SK-N-SH (cell line): ENCODE measurements at places on chromosomes 4 and X. TPM values are rescaled to one million over a fixed set of nuclear protein-coding genes. Genes with fewer than 3 reads are reported as not detected.

HUWE1 gene
- polyA plus RNA-seq, result 39.1 and 43.4 TPM in 2 replicates

IBSP gene
- not detected in 2 replicates for polyA plus RNA-seq

FAM236C gene
- not detected in 2 replicates for polyA plus RNA-seq

RAB33A gene
- polyA plus RNA-seq, result 1.2 and 2.0 TPM in 2 replicates

EDNRA gene
- polyA plus RNA-seq, result 1.2 and 2.0 TPM in 2 replicates

ACE2 gene
- polyA plus RNA-seq, result not detected in 2 replicates

SMIM10L2A gene
- polyA plus RNA-seq, result 0.08 and 0.15 TPM in 2 replicates

GAGE12J gene
- not detected in 2 replicates for polyA plus RNA-seq

ESX1 gene
- polyA plus RNA-seq, result not detected in 2 replicates

SLC6A14 gene
- polyA plus RNA-seq, result not detected in 2 replicates

ASMT gene
- polyA plus RNA-seq, result 0.26 TPM in 1 of 2 replicates, not detected in the other

HOPX gene
- 0.05 and 0.08 TPM in 2 replicates for polyA plus RNA-seq

DNA sequence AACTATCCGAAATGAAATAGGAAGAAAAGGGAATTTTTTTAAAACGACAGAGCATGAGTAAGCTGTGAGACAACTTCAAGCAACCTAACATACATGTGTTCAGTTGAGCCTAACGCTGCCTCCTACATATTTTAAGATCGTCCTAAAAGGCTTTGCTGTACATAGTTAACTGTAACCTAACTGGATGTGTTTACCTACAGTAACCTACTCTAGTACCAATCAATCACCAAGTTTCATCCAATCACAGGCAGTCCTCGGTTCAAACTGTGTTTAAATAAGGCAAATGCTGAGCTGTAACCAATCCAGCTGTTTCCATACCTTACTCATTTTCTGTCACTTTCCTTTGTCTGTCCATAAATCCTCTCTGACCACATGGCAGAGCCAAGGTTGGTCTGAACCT is 17.1 kb downstream of the RCHY1 start:
- H3K27me3 ChIP-seq, result no peaks in the 10 kb centered on the region
- no peak for DNase-seq
- peaks cover 29% of the 10 kb centered on the region for H3K36me3 ChIP-seq

GRCh38 chr4:15784959-15785634 is 7.0 kb downstream of the CD38 start:
- H3K4me1 ChIP-seq, result no peaks in the 10 kb centered on the region
- no peaks in the 10 kb centered on the region; the same call in 1 of the 2 replicates for H3K27me3 ChIP-seq
- H3K4me3 ChIP-seq, result no peak overlapping the region
- H3K27ac ChIP-seq, result no peak overlapping the region
- no peaks in the 10 kb centered on the region for H3K36me3 ChIP-seq
- no peak for DNase-seq

GRCh38 chr4:8524595-8525382 is 55.4 kb upstream of the GPR78 start:
- no peak overlapping the region for H3K4me3 ChIP-seq
- no peaks in the 10 kb centered on the region for H3K27me3 ChIP-seq
- no peak overlapping the region for H3K27ac ChIP-seq

- no peaks in the 10 kb centered on the region for H3K27me3 ChIP-seq
- H3K36me3 ChIP-seq, result no peaks in the 10 kb centered on the region
- DNase-seq, result no peak
- peaks cover 9% of the 10 kb centered on the region for H3K4me1 ChIP-seq
Measured at GRCh38 chrX:2351999-2352995, 148.5 kb downstream of the DHRSX start.

DNA sequence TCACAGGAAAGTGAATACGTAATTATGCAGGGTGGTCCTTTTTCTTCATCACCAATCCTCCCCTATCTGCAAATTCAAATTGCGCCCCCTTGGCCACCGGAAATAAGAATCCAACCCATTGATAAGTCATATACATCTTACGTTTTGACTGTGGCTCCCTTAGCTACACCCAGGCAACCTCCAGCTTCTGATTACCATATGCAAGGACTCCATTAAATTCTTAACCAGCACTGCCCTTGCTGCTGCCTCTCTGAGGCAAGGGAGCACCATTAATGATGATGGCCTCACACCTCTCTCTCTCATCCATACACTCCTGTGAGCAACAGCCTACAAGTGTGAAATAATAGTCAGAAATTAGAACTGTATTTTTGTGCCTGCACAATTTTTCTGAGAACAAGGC is 106.0 kb upstream of the NOCT start:
- H3K4me3 ChIP-seq, result no peak overlapping the region
- no peak for DNase-seq
- H3K27me3 ChIP-seq, result no peaks in the 10 kb centered on the region
- peak overlapping the region; percentile 99 for H3K27ac ChIP-seq

DNA sequence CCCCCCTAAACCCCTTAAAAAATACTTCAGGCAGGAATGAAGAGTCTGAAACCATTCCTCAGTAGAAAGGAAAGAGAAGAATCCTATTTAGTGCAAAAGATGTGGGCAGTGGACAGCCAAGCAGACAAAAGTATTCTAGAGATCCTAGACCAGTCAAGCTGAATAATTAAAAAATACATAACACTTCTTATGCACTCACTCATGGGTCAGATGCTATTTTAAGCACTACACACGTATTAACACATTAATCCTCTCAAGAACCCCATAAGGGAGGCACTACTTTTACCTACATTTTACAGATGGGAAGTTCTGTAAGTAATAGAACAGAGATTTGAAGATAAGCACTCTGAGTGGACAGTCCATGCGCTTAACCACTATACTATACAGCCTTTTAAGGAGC is 5.9 kb downstream of the TAB3 start:
- peaks cover 4% of the 10 kb centered on the region; the same call in 1 of the 2 replicates for H3K4me1 ChIP-seq
- no peaks in the 10 kb centered on the region for H3K27me3 ChIP-seq
- DNase-seq, result no peak
- H3K4me3 ChIP-seq, result no peak overlapping the region

GRCh38 chr4:106607558-106607957 is 239.0 kb upstream of the GIMD1 start:
- peak overlapping the region; percentile 56; the same call in 1 of the 2 replicates for H3K27ac ChIP-seq
- peak; percentile 14 for DNase-seq
- H3K4me1 ChIP-seq, result no peaks in the 10 kb centered on the region; the same call in 1 of the 2 replicates
- no peaks in the 10 kb centered on the region for H3K36me3 ChIP-seq

DNA sequence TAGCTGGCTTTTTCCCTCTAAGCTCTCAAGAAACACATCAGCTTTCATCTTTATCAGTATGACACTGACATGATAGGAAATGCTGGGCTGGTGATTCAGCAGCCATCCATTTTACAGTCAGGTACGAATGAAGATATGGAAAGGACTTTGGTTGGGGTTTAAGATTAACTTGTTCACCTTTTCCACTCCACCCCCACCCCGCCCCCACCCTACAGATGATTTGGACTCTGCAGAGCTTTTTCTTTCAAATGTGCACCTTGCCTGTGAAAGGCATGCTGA is 132.6 kb downstream of the AKAP4 start:
- no peak for DNase-seq
- H3K27ac ChIP-seq, result peak overlapping the region; percentile 62; the same call in 1 of the 2 replicates
- H3K4me3 ChIP-seq, result no peak overlapping the region
- no peaks in the 10 kb centered on the region for H3K27me3 ChIP-seq
- no peaks in the 10 kb centered on the region for H3K36me3 ChIP-seq

GRCh38 chrX:13692771-13693231 is 3.9 kb downstream of the RAB9A start:
- no peaks in the 10 kb centered on the region for H3K36me3 ChIP-seq
- H3K27me3 ChIP-seq, result no peaks in the 10 kb centered on the region
- H3K27ac ChIP-seq, result no peak overlapping the region
- no peak for DNase-seq
- H3K4me3 ChIP-seq, result no peak overlapping the region

DNA sequence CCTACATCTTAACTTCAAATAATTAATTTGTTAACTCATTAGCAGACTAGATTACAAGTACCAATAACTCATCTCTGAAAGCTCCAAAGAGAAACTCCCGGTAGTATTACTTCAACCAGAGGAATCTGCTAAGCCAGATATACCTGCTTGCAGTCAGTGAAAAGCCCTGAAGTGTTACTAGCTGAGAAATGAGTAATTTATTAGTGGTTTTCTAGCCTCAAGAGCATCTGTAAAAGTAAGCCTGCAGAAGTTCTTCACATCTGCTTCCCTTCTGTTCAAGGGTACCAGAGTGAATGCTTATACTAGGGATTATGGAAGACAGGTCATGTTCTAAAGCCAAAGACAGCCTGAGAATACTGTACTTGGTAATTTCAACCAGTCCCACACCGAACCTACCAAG is 34.7 kb downstream of the IRS4 start:
- H3K4me3 ChIP-seq, result no peak overlapping the region
- no peaks in the 10 kb centered on the region for H3K36me3 ChIP-seq
- 0 out of 2 replicates have a peak, but pooled peaks cover 5% of the 10 kb centered on the region for H3K27me3 ChIP-seq
- DNase-seq, result no peak
- H3K4me1 ChIP-seq, result no peaks in the 10 kb centered on the region

DNA sequence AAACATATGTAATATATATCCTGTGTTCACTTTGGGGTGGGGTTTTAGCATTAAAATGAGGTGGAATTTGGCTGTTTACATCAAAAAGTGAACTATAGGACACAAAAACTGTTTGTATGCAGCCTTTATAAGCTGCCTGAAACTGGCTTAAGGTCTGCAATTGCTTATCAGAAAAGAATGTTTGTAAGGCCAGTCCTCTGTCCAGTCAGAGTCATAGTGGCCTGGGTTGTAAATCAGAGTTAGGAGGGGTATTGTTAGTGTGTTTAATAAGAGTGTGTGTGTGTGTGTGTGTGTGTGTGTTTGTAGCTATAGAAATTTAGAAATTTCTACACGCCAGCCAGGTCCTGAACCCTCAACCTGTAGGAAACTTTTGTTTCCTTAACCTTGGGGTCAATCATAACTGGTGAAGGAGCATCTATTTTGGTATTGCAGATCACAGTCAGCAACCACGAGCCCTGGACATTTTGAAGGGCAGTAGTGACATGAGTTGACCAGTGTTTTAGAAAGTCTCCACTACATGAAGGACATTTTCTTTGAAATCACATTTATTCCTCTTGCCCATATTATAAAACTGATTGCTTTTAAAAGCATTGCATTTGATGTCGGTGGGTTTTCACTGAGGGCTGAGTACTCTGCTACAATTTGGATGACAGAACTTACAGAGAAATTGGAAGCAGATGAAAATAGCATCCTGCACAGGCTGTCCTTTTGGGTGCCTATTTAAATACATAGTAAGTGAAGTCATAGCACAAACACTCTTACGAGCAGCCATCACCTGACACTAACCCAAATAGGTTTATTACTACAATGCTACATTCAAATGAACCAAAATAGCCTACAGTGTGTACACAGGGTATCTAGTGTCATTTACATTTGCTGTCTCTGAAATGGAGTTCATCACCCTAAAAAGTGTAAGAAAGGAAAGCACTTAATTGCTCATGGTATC is 11.2 kb upstream of the TMEM154 start:
- no peaks in the 10 kb centered on the region for H3K27me3 ChIP-seq
- DNase-seq, result no peak
- no peak overlapping the region for H3K27ac ChIP-seq
- no peak overlapping the region for H3K4me3 ChIP-seq
- H3K36me3 ChIP-seq, result no peaks in the 10 kb centered on the region
- peaks cover 4% of the 10 kb centered on the region for H3K4me1 ChIP-seq

DNA sequence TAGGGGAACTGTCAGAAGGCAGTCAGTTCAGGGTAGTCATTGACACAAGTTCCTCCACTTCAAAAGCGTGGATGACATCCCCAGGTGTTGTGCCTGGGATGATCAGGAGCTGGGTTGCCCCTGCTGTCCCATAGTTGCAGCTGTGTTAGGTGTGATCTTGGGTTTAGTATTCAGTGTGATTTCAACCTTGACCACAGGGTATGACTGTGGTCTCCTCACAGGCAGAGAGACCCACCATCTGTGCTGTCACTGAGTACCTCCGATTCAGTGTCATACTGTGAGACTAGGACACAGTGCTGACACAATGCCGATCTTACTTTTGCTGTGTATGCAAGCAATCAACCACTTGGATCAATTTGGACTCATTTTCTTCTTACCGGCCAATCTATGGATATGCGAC is 25.2 kb downstream of the FOXR2 start:
- H3K36me3 ChIP-seq, result no peaks in the 10 kb centered on the region
- no peak for DNase-seq
- no peak overlapping the region for H3K27ac ChIP-seq
- no peaks in the 10 kb centered on the region for H3K4me1 ChIP-seq

- no peak overlapping the region for H3K27ac ChIP-seq
- H3K36me3 ChIP-seq, result no peaks in the 10 kb centered on the region
- DNase-seq, result peak; percentile 93
- H3K27me3 ChIP-seq, result no peaks in the 10 kb centered on the region
Measured at GRCh38 chr4:8594097-8595038, 1.8 kb downstream of the CPZ start.

DNA sequence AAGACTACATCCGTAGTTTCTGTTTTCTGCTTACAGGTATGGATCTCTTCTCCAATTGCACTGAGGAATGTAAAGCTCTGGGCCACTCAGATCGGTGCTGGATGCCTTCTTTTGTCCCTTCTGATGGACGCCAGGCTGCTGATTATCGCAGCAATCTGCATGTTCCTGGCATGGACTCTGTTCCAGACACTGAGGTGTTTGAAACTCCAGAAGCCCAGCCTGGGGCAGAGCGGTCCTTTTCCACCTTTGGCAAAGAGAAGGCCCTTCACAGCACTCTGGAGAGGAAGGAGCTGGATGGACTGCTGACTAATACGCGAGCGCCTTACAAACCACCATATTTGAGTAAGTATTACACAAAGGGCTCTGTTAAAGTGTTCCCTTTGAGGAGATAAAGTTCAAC is 13.8 kb downstream of the PCDH10 start:
- no peaks in the 10 kb centered on the region for H3K36me3 ChIP-seq
- H3K27ac ChIP-seq, result no peak overlapping the region
- peaks cover 5% of the 10 kb centered on the region; the same call in 1 of the 2 replicates for H3K27me3 ChIP-seq
- H3K4me1 ChIP-seq, result no peaks in the 10 kb centered on the region; the same call in 1 of the 2 replicates
- DNase-seq, result no peak

DNA sequence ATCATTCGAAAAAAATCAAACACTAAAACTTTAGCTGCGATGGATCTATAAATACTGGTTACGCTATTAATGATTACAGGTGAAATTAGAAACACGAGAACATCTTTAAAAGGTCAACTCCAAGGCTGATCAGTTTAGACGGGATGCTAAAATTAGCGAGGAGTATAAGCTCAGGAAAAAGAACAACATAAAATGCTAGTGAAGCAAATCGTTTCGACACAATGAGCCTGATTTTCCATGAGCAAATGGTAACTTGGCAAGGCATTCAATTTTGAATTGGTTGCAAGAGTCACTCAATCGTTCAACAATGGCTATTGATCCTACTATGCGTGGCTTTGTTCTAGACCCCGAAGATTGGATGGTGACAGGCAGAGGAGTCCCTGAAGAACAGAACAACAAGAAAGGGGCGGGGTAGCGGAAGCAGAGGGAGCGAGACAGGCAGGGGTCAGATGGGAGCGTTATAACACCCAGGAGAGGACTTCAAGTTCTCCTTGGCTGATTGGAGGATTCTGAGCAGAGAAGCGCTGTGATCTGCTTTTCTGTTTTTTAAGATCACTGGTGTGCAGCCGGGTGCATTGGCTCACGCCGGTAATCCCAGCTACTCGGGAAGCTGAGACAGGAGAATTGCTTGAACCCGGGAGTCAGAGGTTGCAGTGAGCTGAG is 146.5 kb downstream of the RBM47 start:
- H3K27me3 ChIP-seq, result no peaks in the 10 kb centered on the region
- DNase-seq, result no peak
- H3K4me1 ChIP-seq, result no peaks in the 10 kb centered on the region
- no peak overlapping the region for H3K4me3 ChIP-seq

- peak overlapping the region; percentile 62 for H3K4me3 ChIP-seq
- no peaks in the 10 kb centered on the region for H3K4me1 ChIP-seq
- no peaks in the 10 kb centered on the region for H3K27me3 ChIP-seq
- peak; percentile 19 for DNase-seq
- peaks cover 9% of the 10 kb centered on the region; the same call in 1 of the 2 replicates for H3K36me3 ChIP-seq
Measured at GRCh38 chrX:103584596-103584995, 719 bp upstream of the TCEAL4 start.
